ENCODE measurements at places on chromosomes 7 and 10.
A peak's percentile ranks its signal among the peaks of the same experiment; 100 is the strongest.

GRCh38 chr10:50622706-50623662, 772 bp downstream of the SGMS1 start:
- DNase-seq: peak; percentile 46

DNA sequence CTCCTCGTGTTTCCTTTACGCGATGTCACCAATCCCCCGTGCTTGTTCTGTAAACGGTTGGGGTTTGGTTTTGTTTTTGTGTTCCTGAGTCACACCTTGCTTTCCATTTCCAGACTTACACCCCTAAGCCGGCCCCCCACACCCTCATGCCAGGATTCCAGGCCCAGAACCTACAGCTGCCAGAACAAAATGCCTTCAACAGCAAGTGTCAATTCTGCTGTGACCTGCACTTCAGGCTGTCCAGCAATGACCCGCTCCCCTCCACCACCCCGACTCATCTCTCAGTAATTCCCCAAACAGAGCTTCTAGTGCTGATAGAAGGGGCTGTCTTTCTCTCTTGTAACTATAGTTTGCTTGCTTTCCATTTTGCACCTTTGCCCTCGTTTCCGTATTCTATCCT, 722.1 kb upstream of the CELF2 start:
- DNase-seq: no peak

DNA sequence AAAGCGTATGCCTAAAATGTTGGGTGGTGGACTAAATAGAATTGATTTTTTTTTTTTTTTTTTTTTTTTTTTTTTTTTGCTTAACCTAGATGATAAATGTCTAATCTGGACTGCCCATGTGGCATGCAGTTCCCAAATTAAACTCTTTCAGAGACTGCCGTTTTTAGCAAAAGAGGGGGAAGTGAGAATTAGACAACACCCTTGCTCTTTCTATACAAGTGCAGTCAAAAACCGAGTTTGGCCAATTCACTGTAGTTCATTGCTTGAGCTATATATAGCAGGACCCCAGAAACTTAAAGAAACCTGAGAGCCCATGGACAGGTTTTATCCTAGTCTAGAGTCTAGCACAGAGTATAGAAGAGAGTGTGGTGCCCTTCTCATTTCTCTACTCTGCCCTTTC, 141.9 kb downstream of the GRM3 start:
- DNase-seq: no peak

- DNase-seq: no peak
Measured at GRCh38 chr10:85649461-85649860, 717.1 kb downstream of the GRID1 start.

DNA sequence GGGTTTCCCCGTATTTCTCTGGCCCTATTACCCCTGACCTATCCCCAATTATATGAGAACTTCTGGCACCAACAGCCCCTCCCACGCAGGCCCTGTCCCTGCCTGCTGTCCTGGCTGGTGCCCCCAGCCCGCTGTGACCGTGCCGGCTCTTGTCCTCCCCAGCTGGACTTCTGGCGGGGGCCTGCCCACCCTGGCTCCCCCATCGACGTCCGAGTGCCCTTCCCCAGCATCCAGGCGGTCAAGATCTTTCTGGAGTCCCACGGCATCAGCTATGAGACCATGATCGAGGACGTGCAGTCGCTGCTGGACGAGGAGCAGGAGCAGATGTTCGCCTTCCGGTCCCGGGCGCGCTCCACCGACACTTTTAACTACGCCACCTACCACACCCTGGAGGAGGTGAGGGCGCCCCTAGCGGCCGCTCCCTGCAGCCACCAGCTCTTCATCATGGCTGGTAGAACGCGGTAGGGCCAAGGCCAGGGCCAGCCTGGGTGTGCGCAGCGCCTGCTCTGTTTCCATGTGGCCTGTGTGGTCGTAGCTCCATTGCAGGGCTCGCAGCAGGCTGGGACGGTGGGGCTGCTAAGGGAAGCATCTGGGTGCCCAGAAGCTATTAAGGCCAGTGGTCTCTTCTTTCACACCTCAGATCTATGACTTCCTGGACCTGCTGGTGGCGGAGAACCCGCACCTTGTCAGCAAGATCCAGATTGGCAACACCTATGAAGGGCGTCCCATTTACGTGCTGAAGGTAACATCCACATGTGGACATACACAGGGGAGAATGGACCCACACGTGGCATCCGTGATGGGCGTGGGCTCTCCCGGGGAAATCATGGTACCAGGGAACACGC, 1.4 kb downstream of the CPA1 start:
- no peak for DNase-seq

GRCh38 chr10:98433881-98434732, 12.6 kb downstream of the HPS1 start:
- DNase-seq: no peak

- no peak for DNase-seq
Measured at GRCh38 chr10:6699336-6699735, 119.3 kb upstream of the PRKCQ start.

- DNase-seq: no peak
Measured at GRCh38 chr7:98119256-98119918, 12.7 kb downstream of the LMTK2 start.

- DNase-seq: no peak
Measured at GRCh38 chr10:129614341-129614740, 147.3 kb downstream of the MGMT start.

GRCh38 chr10:62083412-62084267, 182.1 kb downstream of the ARID5B start:
- no peak for DNase-seq

- DNase-seq: no peak
Measured at GRCh38 chr7:158366346-158366745, 221.3 kb downstream of the PTPRN2 start.

- no peak for DNase-seq
Measured at GRCh38 chr7:94578614-94579013, 69.0 kb downstream of the CASD1 start.

GRCh38 chr10:63365976-63366765, 99.6 kb downstream of the JMJD1C start:
- DNase-seq: no peak

- peak; percentile 85 for DNase-seq
Measured at GRCh38 chr7:32427769-32428291, 62.4 kb downstream of the LSM5 start.

DNA sequence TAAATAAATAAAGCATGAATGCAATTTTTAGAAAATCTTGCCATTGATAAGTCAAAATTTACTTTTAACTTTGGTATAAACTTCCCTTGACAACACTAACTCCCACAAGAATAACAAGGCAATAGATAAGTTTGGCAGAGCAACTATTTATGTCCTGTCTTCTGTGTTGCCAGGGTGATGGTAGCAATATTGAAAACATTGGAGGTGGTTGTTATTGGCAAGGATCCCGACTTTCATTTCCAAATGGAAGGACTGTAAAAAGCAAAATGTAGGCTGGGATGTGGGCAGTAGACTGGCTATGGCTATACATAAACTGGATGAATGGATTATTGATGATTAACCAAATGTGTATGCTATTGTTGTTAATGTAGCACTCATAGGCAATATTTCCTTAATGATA, 134.9 kb upstream of the CACNA2D1 start:
- no peak for DNase-seq

- no peak for DNase-seq
Measured at GRCh38 chr10:118286051-118286838, 55.9 kb downstream of the FAM204A start.

GRCh38 chr10:113858541-113858940, 4.1 kb downstream of the NHLRC2 start:
- DNase-seq: no peak

DNA sequence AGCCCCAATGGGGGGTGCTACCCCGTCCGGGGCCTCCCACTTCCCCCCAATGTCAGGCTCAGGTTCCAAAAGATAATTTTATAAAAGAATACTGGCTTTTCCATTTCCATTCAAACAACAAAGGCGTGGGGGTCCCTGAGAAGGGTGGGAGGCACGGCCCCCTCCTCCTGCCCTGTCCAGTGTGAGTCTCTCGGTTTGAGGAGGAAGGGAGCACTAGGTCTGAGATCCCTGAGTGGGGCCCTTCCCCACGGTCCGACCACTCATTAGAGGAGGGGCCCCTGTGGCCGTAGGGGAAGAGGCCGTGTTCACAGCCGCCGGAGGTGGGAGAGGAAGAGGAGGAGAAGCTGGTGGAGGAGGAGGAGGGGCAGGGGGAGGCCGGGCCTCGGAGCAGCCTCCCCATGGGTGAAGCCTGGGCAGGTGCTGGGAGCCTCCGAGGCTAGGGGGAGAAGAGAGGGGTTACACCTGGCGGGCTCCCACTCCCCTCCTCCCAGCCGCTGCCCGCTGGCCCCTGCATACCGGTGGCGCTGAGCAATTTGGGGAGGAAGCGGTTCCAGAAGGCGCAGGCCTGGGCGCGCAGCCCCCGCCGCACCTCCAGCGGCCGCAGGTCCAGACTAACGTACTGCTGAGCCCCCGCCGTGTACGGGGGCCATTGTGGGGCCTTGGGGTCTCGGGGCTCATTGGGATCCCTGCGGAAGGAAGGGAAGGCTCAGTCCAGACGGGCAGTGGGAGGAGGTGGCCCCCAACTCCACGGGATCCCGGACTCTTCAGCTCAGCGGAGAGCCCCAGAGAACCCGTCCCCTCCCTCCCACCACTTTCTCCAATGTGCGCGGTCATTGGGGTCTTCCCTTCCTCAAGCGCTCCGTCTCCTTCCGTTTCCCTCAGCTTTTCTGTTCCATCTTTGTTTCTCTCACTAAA, 1.4 kb upstream of the UFSP1 start:
- DNase-seq: no peak

- no peak for DNase-seq
Measured at GRCh38 chr10:14598809-14599764, 175.6 kb downstream of the FAM107B start.
